ENCODE measurements at places on chromosomes 13 and 19.

DNA sequence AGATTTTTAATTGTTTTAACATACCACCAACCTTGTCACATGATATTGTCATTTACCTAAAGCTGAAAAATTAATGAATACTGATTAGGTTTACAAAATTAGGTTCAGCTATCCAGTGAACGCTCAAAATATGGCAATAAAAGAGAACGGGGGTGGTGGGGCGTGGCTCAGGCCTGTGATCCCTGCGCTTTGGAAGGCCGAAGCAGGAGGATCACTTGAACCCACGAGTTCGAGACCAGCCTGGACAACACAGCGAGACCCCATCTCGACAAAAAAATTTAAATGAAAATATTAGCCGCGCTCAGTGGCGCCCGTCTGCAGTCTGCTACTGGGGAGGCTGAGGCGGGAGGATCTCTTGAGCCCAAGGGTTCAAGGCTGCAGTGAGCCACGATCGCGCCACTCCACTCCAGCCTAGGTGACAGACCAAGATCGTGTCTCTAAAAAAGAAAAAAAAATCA is 516 bp upstream of the FAM32A start:
- no peak for DNase-seq

- DNase-seq, result no peak
These were observed 13.4 kb downstream of the ZNF460 start for GRCh38 chr19:57293719-57294118.

GRCh38 chr13:36570489-36570888 is 103.3 kb upstream of the SERTM1 start:
- DNase-seq, result no peak

DNA sequence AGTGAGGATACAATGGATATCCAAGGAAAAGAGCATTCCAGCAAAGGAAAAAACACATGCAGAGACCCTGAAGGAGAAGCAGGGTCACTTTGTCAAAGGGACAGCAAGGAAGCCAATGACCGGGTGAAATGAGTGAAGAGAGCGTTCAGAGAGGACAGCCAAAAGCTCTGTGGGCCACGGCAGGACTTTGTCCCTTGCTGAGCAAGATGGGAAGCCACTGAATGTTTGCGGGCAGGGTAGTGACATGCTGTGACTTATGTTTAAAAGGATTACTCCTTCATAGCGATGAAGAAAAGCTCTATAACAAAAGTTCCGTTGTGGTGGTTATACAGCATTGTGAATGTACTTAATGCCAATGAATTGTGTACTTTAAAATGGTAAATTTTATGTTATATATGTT is 16.5 kb downstream of the ZAR1L start:
- DNase-seq, result no peak

GRCh38 chr19:52345162-52345561 is 9.1 kb downstream of the ZNF610 start:
- DNase-seq, result no peak

DNA sequence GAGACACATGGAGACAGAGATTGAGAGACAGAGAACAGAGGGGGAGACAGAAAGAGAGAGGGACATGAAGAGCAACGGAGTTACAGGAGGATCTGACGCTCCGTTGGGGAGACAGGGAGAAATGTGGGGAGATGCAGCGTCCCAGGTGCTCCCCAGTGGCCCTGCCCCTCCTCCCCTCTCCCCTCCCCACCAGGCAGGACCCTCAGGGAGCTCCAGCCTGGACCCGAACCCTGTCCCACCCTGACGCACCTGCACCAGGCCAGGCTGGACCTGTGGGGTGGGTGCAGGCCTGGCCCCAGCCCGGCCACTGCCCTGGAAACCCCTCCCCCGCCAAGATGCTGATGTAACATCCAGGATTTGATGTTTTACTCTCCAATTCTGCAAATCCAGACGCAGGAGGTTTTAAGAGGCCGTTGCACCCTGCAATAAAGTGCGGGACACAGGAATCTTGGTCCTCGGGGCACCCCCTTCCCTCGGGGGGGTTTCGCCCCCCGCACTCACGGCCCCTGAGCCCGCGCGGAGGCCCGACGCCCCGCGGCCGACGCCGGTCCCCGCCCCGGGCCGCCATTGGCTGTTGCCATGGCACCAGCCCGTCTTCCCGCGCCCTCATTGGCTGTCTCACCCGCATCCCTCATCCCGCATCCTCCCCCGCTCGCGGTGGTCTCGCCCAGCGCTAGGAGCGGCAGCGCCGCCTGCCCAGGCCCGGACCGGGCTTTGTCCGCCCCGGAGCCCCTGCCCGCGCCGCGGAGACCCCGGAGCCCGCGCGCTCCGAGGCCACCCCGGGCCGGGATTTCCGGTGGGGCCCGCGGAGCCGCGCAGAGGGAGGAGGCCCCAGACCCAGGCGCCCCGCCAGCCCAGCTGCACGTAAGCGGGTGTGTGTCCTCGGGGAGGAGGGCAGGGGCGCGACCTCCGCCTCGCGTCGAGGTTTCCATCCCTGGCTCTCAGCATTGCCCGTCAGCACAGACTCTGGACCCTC is at the start of gene APC2:
Gene APC2 (plus strand): TSS at position 655 of the 976 bp plus-strand sequence. CDS start 2,881 bp downstream, outside the sequence.
- DNase-seq, result peak; percentile 41

DNA sequence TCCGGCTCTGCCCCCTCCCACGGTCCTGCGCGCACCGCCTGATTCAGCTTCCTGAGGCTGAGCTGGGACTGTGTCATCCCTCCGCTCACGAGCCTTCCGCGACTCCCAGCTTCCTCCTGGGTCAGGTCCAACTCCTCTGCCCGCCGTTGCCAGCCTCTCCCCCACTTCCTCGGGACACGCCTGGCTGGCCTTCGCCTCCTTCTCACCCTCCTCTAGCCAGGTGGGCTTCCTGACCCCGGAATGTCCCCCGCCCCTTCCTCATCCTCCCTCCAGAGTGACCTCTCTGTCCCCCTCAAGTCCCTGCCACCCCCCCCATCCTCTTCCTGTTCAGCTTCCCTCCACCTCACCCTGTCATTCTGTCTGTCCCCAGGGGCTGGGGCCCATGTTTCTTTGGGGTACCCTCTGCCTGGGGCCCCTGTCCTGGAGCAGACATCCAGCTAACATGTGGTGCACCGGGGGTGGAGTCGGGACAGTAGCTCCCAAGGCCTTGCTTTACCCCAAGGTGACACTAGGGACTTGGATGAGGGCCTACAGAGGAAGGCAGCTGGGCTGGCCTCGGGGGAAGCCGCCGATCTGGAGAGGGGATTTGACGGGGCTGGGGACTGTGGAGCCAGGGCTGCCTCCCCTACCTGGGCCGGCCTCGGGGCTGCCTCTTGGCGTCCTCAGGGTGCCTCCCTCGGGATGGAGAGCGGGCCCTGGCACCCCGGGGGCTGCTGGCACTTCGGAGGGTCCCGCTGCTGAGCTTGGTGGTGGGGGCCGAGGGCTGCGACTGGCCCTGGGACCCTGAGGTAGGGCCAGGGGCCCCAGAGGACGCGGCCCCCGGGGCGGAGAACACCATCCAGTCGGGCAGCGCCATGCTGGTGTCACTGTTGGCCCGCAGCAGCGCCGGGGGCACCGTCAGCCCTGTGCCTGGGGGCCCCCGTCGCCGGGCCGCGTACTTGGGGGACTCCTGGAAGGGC is 16.5 kb downstream of the SHANK1 start:
- no peak for DNase-seq
